ENCODE measurements at places on chromosomes 5 and 9.

DNA sequence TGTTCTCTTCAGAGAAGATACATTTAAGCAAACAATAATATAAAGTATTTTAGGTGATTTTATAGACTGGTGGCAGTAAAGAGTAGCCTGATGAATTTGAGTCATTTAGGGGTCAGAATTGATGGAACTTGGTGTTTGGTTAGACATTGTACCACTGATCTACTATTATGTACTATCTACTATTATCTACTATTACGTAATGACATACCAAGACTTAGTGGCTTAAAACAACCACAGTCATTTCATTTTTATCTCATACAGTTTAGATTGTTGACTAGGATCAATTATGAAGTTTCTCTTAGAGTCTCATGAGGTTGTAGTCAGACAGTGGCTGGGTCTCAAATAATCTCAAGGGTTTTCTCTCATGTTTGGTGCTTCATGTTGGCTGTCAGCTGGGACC is 54.0 kb downstream of the PPIP5K2 start:
- DNase-seq, result no peak
- no peak overlapping the region for H3K27ac ChIP-seq
- H3K4me3 ChIP-seq, result no peak overlapping the region
- no peaks in the 10 kb centered on the region for H3K4me1 ChIP-seq
- H3K27me3 ChIP-seq, result no peaks in the 10 kb centered on the region
- H3K36me3 ChIP-seq, result no peaks in the 10 kb centered on the region

DNA sequence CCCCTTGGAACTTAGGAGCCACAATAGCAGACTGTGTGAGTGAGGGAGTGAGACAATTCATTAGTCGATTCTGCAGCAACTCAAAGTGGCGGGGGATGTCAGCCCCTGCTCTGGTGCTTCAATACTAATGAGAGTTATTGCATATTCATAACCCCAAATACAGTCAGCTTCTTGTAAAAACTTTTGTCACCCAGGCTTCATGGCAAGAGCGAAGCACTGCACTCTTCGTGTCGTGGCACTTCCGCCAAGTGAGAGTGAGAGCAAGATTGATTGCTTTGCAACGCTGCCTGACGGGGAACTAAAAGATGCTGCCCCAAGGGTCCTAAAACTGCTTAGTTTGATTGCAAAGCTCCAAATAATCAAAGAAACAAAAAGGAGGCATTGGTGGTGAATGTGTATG is 150.9 kb downstream of the NR2F1-AS1 start:
- DNase-seq, result no peak
- H3K27ac ChIP-seq, result no peak overlapping the region
- H3K36me3 ChIP-seq, result no peaks in the 10 kb centered on the region
- no peaks in the 10 kb centered on the region for H3K27me3 ChIP-seq

GRCh38 chr5:149647334-149647733 is 66.0 kb downstream of the ARHGEF37 start:
- no peak overlapping the region for H3K4me3 ChIP-seq
- no peaks in the 10 kb centered on the region for H3K27me3 ChIP-seq
- no peak overlapping the region for H3K27ac ChIP-seq
- no peak for DNase-seq

- H3K4me1 ChIP-seq, result peaks cover 53% of the 10 kb centered on the region
- no peak overlapping the region for H3K27ac ChIP-seq
- peak overlapping the region; percentile 40 for H3K4me3 ChIP-seq
- DNase-seq, result no peak
- H3K27me3 ChIP-seq, result no peaks in the 10 kb centered on the region
- H3K36me3 ChIP-seq, result no peaks in the 10 kb centered on the region
Measured at GRCh38 chr9:137235424-137236237, 4.9 kb downstream of the SLC34A3 start.

GRCh38 chr9:113519426-113520108 is 56.0 kb downstream of the RGS3 start:
- H3K4me1 ChIP-seq, result peaks cover 64% of the 10 kb centered on the region
- no peak overlapping the region for H3K4me3 ChIP-seq
- peak overlapping the region; percentile 27 for H3K27ac ChIP-seq
- no peaks in the 10 kb centered on the region for H3K36me3 ChIP-seq

GRCh38 chr5:168727547-168727946 is 148.4 kb upstream of the PANK3 start:
- H3K27me3 ChIP-seq, result no peaks in the 10 kb centered on the region

DNA sequence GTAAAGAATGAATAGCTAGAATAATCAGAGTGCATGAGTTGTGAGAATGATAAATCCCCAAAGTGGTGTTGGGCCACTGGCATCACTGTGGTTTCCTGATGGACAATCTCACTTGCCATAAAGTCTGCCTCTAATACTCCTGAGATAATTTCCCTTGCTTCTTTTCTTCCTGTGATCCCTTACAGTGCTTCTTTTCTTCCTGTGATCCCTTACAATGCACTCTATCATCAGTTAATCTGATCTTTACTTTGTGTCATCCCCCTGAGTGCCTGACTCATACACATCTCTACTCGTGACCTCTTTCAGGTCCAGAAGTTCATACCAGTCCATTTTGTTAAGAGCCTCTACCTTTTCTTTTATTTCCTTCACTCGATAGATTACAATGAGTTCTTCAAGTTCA is 418.3 kb downstream of the HCN1 start:
- no peak overlapping the region for H3K4me3 ChIP-seq
- H3K4me1 ChIP-seq, result no peaks in the 10 kb centered on the region
- H3K36me3 ChIP-seq, result no peaks in the 10 kb centered on the region
- DNase-seq, result no peak
- no peak overlapping the region for H3K27ac ChIP-seq

GRCh38 chr5:10611290-10611689 is 47.4 kb downstream of the ANKRD33B start:
- no peak for DNase-seq
- H3K27ac ChIP-seq, result no peak overlapping the region
- no peak overlapping the region for H3K4me3 ChIP-seq
- no peaks in the 10 kb centered on the region for H3K36me3 ChIP-seq
- peaks cover 8% of the 10 kb centered on the region for H3K4me1 ChIP-seq
